ENCODE measurements at places on chromosomes 4 and X.

DNA sequence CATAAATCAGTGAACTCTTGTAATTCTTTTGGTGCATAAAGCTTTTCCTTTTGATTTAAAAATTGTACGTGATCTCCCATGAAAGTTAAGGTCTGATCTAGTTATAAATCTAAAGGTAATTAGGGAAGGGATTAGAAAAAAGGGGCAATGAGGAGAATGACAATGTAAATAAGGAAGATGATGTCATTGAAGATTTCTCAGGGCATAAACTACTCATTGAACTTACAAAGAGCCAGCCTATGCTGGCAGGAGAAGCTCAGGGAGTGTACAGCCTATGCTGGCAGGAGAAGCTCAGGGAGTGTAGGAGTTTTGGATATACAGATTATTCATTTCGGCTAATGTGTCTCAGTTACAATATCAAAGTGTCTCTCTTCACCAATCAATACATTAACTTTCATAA, 1533.5 kb upstream of the ADGRL3 start:
- no peak for DNase-seq

- DNase-seq, result peak; percentile 87
Measured at GRCh38 chr4:1248245-1249147, at the start of gene CTBP1. CTBP1 (minus strand) TSS chr4:1249130; CDS start chr4:1241331, 7,799 bp downstream.

GRCh38 chr4:110978761-110979160, 355.9 kb upstream of the PITX2 start:
- DNase-seq, result no peak

DNA sequence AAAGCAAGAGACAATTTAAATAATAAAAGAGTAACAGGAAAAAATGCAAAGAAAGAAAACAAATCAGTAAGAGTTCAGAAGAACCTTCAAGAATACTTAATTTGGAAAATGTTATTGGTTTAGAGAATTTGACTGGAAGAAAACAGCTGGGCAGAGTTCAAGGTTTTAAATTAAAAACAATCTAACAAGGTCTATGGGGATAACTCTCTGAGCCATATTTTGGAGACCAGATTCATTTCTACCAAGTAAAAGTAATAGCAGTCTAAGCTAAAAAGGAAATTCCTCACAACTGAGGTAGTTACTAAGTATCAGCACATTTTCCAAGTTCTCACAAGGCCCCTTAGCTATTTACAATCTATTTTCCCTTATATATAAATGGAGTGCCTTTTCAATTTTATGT, 82.4 kb upstream of the TFDP3 start:
- no peak for DNase-seq

DNA sequence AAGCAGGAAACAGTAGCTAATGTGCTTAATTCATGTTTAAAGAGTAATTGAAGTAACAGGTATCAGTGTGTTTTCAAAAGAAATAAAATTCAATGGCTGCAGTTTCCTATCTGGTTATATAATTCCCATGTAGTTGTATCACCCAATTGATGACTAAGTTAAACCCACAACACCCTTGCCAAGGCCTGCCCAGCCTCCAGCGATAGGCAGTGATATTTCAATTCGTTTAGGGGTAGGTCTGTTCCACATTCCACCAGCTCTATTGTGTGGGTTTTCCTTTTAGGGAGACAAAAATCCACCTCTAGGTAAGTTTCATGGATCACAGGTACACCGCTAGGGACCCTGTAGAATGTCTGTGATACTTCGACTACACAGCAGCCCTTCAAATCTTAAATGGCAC, 24.7 kb upstream of the MXRA5 start:
- no peak for DNase-seq

GRCh38 chr4:32147446-32148085, 1427.4 kb downstream of the PCDH7 start:
- DNase-seq, result no peak

GRCh38 chrX:106780664-106781377, 21.7 kb upstream of the TBC1D8B start:
- DNase-seq, result no peak

DNA sequence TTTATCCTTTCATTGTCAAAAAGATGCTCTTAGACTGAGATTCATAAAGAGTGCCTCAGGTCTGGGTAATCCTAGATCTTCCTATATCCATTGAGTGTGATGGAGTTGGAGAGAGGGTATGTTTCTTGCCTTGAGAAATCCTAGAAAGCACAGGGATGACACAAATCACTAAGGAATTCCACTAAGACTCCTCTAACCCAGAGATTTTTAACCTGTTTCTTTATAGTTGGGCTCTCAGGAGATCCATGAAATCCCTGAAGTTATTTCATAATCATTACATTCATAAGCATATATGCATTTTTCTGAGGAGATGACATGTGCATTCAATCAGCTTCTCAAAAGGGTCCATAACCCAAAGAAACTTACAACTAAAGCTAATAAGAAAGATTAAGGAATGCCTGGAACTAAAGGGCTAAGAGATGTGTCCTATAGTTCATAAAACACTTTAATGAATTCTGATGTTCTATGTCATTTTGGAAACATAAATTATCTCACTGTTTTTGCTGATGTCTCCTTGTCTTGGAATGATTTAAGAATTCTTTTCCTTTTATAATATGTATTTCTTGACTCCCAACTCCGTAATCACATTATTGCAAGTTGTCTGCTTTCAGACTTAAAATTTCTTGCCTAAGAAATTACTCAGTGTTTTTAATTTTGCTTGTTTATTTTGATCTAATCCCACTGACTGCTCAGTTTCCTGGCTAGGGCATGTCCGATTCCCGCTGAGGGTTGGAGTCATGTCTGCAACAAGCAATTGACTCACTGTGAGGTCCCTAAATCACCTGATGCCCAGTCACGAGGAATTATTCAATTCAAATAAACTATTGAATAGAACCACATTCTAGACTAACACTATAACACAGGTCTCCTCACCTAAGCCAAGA, 2.8 kb upstream of the AMTN start:
- no peak for DNase-seq

- no peak for DNase-seq
Measured at GRCh38 chr4:104344342-104344980, 150.2 kb downstream of the CXXC4 start.

DNA sequence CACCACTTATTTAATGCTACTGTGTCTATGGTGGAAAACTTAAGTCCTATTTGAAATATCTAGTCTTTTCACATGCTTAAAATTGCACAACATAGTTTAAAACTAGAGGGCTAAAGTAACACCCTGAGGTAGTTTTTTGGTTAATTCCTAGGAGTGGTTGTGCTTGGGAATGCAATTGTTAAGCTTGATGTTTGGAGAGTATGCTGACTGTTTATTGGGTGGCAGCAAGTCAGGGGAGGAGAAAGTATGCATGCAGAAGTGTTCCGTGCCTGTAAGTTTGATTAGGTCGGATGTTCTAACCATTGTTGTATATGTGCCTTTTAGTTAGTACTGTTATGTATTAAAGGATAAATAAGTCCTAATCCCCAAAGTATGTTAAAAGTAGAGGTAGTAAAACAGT, 40.5 kb downstream of the CXCL8 start:
- no peak for DNase-seq

- DNase-seq, result no peak
Measured at GRCh38 chr4:98248934-98249333, 12.2 kb upstream of the RAP1GDS1 start.

DNA sequence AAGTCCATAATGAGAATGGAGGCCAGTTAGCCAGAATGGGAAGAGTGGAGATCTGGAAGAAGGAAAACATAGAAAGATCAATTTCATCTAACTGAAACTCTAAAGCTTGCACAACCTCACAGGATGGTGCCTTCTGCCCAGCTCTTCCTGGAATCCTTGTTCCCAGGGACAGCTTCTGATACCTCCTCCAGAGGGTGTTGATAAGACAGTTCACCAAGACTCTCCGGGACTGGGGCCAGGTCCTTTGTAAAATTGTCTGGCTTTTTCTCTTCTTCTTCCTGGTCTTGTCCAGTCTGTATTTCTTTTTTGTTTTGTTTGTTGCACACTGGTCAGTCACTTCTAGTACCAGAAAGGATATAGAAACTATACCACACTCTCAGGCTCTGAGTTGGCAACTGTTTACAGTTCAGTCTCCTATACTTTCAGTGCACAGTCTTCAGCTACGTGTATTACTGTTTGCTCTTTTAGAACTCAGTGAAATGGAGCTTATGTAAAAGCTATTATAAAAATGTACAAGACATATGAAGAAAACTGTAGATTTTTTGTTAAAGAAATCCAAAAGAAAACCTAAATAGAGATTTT, 142.8 kb upstream of the RPL34 start:
- no peak for DNase-seq

GRCh38 chr4:187577941-187578480, 417.6 kb upstream of the ZFP42 start:
- DNase-seq, result no peak

- no peak for DNase-seq
Measured at GRCh38 chr4:128556756-128557155, 252.7 kb upstream of the JADE1 start.

- peak; percentile 15 for DNase-seq
Measured at GRCh38 chr4:175253184-175253902, 335.2 kb downstream of the ADAM29 start.

DNA sequence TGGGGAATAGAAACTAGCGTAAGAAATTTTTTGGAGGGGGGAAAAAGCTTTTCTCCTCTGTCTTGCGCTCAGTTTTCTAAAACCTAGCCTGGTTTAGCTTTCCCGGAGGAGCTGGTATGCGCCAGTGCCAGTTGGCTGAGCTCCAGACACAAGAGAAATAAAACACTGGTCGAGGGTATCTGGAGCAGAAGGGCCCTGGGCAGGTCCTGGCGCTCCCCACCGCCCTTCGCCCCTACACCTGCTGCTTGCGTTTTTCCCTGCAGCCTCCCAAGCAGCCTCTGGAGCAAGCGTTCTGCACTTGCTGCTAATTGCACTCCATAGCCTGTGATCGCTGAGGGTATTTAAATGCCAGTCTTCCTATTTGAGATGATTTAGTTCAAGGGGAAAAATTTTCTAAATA, 816 bp downstream of the EREG start:
- no peak for DNase-seq

DNA sequence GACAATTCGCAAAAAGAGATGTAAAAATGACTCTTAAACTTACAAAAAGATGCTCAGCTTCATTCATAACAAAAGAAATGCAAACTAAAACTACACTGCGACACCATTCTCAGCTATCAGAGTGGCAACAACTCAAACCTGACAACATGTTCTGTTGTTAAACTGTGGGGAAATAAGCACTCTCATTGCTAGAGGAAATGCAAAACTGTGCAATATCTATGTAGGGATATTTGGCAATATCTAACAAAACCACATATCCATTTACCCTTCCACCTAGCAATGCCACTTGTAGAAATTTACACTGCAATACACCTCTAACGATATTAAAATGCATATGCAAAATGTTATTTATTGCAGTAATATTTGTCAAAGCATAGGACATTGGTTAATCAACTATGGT, 78.3 kb upstream of the EGFL6 start:
- peak; percentile 65 for DNase-seq
